ENCODE measurements at places on chromosomes 1 and 21.

DNA sequence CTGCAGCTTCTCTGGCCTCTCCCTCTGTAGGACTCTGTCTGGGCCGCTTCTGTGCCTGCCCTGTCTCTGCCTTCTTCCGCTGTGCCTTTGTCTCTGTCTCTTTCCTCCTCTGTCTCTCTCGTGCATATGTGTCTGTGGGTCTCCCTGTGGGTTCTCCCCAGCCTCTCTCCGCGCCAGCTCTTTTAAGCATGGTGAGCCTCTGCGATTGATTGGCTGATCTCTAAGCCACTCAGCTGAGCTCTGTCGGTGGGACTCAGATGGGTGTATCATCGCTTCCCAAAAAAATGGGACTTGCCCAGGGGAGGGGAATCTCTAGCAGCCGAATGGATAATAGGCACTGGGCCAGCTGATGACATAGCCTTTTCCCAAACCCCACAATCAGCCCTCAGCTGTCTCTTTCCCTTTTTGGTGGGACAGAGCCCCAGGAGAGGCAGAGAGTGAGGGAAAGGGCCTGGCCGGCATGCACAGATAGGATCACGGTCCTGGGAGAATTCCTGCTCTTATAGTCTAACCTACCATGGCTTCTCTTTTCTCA, at the start of gene ADAMTS4:
TSS of gene ADAMTS4 (minus strand) at position 158 of the 535 bp plus-strand sequence. CDS start 427 bp downstream, outside the sequence.
- peak; percentile 98 for DNase-seq

DNA sequence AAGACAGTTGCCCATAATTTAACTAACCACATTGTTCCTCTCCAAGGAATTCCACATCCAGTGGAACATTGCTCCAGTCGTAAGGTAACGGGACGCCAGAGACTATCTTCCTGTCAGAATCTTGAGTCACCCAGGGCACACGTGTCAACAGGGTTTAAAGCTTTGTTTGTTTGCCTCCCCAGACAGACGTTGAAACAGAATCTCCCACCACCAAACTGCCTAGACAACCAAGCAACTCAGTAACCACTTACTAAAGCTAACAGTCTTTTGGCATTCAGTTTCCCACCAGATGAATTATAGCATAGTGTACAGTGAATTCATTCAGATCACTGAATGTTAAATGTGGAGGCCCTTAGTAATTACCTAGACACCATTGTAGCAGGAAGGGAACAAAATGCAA, 439.5 kb downstream of the PLPP3 start:
- DNase-seq, result no peak

DNA sequence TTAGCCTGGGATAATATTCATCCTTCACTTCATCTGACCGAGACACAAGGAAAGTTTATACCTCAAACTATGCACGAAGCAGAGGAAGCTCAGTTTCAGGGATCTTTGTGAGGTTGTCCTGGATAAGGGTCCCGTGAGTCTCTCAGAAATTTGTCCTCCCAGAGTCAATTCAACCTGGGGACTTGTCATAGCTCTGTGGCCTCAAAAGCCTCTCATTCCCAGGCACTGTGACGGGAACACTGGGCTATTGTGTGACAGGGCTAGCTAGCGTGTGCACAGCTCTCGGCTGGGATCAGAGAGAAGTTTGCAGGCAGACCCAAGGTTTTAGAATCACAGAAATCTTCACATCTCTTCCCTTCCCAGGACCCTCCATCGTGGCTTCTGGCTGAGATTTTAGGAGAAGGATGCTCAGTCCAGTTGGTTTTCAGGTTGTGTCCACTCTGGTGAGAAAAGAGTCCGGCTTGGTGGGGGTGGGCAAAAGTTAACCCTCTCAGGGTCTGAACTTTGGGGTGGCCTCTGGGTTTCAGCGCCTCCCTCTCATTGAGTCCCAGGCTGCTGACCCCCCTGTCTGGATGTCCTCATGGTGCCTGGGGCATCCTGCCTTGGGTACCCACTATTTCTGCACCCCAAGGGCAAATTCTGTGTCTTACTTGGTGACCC, 20.4 kb upstream of the LBR start:
- no peak for DNase-seq

GRCh38 chr21:36628761-36629460, 70.0 kb upstream of the SIM2 start:
- no peak for DNase-seq

- no peak for DNase-seq
Measured at GRCh38 chr1:44437107-44437716, 32.2 kb downstream of the RNF220 start.

- DNase-seq, result no peak
Measured at GRCh38 chr1:6440198-6441126, 15.9 kb downstream of the ESPN start.

DNA sequence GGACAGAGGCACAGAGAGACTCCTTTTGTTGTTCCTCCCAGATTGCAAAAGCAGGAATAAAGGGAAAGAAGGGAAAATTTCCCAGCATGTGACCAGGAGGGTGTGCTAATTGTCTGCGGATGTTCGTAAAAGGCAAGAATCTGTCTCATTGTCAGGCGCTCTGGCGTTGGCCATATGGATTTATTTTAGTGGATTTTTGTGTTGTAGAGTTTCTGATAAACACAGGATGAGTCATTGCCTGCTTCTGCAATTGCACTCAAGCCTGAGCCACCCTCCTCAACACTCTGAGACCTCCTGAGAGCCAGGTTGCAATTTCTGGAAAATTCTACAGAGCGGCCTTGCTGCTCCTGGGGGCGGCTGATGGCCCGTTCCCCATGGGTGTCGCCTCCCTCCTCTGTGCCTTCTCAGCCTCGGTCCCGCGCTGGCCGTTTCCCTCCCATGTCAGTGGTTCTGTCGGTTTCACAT, 227.7 kb downstream of the KAZN start:
- DNase-seq, result peak; percentile 72

DNA sequence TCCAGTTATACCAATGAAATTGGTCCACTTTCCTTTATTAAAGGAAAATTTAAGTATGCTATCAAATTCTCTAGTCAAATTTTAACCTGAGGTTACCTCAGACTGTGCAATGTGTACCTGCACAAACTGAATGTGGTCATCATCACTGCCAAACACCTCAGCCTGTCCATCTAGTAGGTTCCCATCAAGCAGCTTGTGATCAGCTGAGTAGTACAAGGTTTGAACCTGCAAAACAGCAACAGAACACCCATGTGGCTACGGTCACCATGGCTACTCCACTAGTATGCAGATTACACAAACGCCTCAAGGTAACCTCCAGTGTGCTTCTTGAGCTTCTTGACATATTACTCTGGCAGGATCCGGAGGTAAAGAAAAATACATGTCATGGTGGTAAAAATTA, 11.6 kb downstream of the IVNS1ABP start:
- DNase-seq, result no peak

DNA sequence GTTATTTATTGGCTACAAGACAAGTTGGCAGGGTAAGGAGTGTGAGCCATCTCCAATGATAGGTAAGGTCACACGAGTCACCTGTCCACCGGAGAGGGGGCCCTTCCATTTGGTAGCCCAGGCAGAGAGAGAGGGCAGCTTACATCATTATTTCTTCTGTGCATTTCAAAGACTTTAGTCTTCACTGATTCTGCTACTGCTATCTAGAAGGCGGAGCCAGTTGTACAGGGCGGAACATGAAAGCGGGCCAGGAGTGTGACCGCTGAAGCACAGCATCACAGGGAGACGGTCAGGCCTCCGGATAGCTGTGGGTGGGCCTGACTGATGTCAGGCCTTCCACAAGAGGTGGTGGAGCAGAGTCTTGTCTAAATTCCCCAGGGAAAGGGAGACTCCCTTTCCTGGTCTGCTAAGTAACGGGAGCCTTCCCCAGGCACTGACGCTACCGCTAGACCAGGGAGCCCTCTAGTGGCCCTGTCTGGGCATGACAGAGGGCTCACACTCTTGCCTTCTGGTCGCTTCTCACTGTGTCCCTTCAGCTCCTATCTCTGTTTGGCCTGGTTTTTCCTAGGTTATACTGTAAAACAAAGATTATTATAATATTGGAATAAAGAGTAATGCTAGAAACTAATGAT, 36.7 kb downstream of the ZNF695 start:
- DNase-seq, result peak; percentile 4

DNA sequence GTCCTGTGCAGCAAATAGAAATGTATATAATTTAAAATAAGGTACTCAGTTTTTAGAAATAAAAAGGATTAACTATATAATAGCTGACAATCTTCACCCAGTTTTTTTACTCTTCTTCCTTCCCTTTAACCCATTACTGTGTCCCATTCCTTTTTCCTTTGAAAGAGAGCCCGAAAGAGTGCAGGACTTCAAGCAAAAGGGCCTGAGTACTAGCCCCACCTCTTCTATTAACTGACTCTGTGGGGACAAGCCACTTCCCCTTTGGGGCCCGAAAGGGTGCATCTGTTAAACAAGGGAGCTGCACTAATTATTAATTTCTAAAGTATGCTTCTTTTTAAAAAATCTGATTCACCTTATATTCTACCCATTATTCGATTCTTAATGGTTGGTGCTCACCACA, 3.3 kb downstream of the USP24 start:
- DNase-seq, result no peak

- DNase-seq, result no peak
Measured at GRCh38 chr1:2489615-2490014, 13.5 kb downstream of the PLCH2 start.

DNA sequence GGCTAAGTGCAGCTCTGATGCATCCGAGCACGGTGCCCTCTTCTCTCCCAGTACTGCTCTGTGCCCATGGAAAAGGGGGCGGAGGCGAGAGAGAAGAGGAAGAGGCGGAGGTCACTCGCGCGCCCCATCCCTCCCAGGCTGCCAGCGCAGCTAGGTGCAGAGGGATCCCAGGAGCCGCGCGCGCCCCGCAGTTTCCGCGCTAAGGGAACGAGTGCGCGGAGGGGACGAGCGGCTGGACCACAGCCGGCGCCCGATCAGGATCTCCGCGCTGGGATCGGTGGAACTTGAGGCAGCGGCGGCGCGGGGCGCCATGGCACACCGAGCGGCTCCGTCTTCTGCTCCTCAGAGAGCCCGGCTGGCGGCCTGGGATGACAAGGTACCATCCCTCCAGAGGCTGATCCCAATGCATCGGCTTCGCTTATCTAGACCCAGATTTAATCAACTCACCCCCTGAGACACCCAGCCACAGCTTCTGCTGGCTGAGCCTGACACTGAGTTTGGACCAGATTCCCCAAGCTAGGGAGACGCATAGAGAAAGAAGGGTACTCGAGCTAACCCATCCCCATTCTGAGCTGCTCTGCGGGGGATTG, at the start of gene PTGFR:
TSS of gene PTGFR (plus strand) at position 114 of the 590 bp plus-strand sequence. CDS start 1,770 bp downstream, outside the sequence.
- DNase-seq, result no peak

- DNase-seq, result no peak
Measured at GRCh38 chr1:39509360-39510009, 18.0 kb downstream of the BMP8A start.

- no peak for DNase-seq
Measured at GRCh38 chr1:77594366-77595112, 87.9 kb downstream of the ZZZ3 start.

GRCh38 chr1:52926864-52927211, 238 bp upstream of the SCP2 start:
- no peak for DNase-seq

DNA sequence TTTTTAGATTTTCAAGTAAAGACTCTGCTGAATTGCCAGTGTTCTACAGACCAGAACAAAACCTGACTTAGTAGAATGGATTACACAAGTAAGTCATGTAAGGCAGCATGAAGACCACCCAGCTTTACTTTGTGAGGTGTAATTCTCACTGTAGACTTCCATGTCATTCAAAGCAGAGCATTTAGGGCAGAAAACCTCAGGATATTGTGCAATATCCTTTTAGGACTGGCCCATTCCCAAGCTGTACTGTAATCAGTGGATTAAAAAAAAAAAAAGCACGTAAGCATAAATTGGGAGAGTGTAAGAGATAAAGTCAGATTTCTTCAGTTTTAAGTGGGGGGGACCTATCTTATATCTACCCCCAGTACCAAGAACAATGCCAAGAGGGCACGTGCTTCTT, 380.5 kb upstream of the PRMT6 start:
- no peak for DNase-seq

DNA sequence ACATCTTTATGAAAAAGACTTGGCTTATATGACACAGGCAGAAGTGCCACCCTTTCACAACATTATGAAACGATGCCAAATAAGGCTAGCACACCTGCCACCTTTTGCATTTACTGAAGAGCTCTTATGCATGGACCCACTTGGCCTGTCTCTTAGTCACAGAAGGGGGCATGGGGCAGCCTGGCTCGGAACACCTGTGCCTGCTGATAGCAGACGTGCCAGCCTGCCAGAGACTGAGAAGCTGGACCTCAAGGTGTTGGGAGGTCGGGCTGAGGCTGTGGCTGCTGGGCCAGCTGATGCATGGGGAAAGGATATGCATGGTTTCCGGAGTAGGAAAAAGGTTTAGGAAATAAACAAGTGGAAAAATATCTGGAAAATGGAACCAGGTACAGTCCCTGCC, 21.5 kb downstream of the RCAN1 start:
- DNase-seq, result no peak

GRCh38 chr1:246454655-246455054, 52.4 kb downstream of the SMYD3 start:
- peak; percentile 29 for DNase-seq

- no peak for DNase-seq
Measured at GRCh38 chr1:204478172-204478899, 16.3 kb downstream of the PIK3C2B start.

GRCh38 chr1:42420121-42420520, 35.7 kb downstream of the ZMYND12 start:
- DNase-seq, result no peak

GRCh38 chr1:67952071-67952470, 98.4 kb downstream of the DIRAS3 start:
- DNase-seq, result no peak

DNA sequence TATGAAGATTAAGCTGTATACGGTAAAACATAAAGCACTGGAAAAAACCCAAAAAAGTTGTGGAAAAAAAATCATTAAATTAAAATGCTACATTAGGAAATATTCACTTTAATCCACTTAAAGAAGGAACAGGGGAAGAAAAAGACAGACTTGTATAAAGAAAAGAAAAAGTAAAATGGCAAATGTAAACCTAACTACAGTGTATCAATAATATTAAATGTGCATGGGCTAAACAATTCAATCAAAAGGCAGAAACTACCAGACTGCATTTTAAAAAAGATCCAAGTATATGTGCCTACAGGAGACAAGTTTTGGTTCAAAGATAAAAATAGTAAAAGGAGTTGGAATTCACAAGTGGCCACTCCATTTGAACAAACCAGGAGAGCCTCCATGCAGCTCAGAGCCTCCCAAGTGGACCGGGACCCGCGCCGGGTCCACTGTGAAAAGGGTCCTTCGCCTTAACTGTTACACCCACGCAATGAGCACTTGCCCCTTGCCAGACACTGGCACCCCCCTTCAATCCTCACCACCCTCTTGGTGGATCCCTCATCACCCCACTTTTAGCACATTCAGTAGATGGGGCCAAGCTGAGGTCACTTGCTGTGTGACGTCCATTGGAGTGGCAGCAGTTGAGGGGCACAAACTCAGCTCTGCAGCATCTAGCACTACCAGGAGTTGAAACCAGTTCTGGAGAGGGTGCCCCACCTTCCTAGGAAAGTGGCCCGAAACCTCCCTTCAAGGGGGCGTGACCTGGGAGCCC, 898 bp downstream of the C1orf174 start:
- DNase-seq, result no peak

DNA sequence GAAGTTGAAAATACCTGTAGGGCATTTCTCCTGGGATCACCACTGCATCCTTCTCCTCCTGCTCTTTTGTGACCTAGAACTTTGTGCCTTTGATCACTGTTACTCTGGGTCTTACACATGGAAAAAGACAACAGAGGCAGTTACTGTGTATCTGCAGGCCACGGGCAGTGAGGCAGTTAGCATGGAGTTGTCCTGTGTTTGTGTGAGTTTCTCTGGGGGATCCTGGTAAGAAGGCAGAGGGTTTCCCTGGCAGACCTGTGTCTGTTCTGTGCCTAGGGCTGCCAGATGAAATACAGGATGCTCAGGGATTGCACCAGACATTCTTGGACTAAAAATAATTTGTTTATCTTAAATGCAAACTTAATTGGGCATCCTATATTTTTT, 44.4 kb upstream of the SCCPDH start:
- no peak for DNase-seq
